Vagina (tissue), 2 donors: ENCODE measurements at places on chromosomes 6 and 20. TPM values are rescaled to one million over a fixed set of nuclear protein-coding genes. Genes with fewer than 3 reads are reported as not detected.

- no peak for DNase-seq
Observed at GRCh38 chr6:27139756-27140579, 107.5 kb upstream of the PRSS16 start.

GRCh38 chr6:91132461-91132860 is 545.6 kb upstream of the MAP3K7 start:
- no peak for DNase-seq

- no peak for DNase-seq
Observed at GRCh38 chr6:158868890-158869825, 50.0 kb upstream of the EZR start.

The GGTLC1 gene
- total RNA-seq = not detected

The EPPIN gene
- not detected for total RNA-seq

DNA sequence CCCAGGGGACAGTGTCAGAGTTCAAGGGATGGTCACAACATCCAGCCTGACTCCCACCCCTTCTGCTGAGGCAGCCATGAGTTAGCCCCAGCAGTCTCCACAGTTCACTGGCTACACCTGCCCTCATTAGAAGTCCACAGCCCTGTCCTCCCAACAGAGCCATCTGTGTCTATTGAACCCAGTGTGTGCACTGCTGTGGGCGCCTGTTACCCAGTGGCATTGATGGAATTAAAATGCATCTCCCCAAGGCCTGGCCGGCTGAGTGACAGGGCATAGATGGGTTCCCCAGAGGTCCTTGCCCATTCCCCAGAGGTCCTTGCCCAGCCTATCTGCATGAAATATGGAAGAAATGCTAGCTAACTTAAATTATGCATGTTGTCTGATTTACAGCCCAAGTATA is 73.3 kb downstream of the PCSK2 start:
- DNase-seq = no peak

DNA sequence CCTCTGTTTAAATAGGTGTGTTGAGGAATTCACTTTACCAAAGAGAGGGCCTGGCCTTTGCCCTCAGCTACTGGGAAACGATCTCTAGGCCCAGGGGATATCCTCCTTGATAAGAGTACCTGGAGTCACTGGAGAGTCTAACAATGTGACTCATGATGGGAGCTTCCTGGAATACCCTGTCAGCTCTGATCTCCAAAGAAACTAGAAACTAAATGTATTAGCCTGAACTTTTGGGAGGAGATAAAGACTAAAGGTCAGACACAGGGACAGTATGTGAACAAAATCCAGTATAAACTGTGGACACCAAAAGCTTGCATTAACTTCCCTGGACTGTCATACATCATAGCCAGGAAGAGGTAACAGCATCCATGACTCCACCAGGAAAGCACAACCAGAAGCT is 148.5 kb downstream of the RNGTT start:
- DNase-seq = no peak

DNA sequence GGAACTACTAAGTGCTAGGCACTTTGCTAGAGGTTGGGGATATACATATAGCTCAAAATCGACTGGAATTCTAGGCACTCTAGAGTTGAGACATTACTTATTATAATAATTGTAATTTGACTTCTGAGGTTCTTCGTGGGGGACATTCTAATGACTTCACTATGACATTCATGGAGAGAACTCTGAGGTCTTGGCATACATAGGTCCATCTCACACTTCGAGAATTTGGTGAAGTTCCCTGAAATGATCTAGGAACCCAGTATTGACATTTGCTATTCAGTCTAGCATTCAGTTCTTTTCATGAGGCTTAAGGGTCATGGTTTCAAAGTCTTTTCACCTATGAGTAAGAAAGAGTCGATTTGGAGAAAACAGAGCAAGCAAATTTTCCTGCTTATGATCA is 446.6 kb upstream of the JAG1 start:
- DNase-seq = no peak

DNA sequence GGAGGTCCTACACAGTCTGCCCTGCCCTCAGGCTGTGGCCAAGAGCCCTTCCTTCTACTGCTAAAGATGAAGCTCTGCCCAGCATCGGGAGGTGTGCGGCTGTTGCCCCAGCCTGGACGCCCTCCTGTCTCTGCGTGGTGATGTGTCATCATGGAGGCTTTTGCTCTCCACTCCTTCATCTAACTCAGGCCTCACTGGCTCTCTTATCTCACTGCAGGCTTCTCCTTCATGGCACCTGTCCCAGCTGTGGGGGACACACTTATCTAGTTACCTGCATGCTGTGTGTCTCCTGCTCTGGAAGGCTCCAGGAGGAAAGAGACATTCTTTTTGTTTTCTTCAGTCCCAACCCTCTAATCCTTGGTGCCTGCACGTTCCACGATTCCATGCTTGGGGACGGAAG is 89.1 kb downstream of the PSMG4 start:
- DNase-seq = no peak

The UNC93A gene
- total RNA-seq = 2.0 TPM

- no peak for DNase-seq
Observed at GRCh38 chr6:4115741-4116140, 19.6 kb downstream of the ECI2 start.

The MAP3K7 gene
- total RNA-seq = 27.0 TPM

DNA sequence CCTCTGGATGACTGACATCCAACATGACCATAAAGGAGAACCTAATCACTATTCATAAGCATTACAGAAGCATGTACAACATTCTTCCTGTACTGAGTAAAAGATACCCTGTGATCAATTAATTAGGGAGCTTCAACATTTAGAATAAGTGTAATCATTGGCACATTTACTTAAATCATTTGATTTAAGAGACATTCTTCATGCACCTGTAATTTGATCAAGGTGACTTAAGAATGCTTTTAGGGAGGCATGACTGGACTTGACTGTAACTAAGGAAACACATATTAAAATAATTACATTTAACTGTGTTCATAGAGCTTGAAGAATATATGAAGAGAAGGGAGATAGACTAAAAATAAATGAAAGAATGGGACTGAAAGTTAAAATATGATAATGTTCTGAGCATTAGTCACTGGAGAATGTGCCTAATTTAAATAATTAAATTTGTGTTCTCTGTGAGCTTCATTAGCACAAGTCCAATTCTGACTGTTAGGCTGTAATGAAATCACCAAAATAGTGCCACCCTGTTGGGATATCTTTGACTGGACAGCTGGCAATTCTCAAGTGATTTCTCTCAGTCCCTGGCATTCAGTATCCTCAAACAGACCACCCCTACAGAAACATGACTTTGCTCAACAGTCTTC is 295.5 kb upstream of the ADGRB3 start:
- no peak for DNase-seq

- no peak for DNase-seq
Observed at GRCh38 chr20:53445321-53445731, 148.3 kb downstream of the ZNF217 start.
